ENCODE measurements at places on chromosomes 1 and 21.

DNA sequence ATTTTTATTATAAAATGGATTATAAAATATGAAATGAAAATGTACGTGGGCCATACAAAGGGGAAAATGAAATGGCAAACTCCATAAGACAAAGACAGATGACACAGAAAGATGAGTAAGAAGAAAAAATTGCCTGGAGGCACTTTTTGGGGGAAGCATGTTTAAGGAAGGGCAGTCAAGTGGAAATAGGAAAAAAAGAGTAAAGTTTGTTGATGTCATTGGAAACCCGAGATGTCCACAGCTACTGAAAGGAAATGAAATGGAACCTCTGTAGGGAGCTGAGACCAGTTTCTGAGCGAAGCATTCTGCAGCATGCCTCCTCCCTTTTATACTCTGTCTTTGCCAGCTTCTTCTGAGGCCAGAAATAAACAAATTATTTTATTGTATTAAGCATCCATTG lies 203.4 kb upstream of the UBE2U start:
- peak; percentile 21 for DNase-seq

- DNase-seq = peak; percentile 63
These were observed 2.7 kb downstream of the USP25 start for GRCh38 chr21:15732290-15732995.

DNA sequence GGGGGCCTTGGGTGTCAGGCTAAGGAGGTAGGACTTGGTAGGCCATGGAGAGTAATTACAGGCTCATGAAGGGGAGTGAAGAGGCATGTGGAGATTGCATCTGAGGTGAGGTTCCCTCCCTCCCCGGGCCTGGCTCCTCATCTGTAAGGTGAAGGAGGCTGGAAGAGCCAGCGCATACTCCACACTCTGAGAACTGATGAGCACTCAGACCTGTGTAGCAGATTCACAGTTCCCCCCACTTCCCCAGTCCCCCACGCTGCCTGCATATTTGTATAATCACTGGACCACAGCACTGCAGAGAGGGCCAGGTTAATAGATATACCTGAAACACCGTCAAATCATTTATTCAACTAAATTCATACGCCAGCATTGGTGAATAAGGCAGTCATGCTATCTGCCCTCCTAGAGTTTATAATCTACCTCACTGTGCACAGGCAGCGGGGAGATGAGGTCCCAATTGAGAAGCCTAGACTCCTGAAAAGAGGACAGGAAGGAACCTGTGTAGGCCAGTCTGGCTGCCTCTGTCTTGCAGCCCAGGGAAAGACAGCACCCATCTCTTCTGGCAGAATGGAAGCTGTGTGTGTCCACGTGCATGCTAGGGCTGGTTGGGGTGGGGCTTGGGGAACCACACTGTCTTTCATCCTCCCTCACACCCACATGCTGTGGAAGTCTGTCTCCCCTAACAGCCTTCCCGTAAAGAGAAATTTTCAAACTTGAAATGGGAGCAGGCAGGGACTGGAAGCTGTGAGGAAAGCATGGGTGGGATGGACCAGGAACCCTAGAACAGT lies 110.6 kb upstream of the ATP1A1 start:
- DNase-seq = no peak

DNA sequence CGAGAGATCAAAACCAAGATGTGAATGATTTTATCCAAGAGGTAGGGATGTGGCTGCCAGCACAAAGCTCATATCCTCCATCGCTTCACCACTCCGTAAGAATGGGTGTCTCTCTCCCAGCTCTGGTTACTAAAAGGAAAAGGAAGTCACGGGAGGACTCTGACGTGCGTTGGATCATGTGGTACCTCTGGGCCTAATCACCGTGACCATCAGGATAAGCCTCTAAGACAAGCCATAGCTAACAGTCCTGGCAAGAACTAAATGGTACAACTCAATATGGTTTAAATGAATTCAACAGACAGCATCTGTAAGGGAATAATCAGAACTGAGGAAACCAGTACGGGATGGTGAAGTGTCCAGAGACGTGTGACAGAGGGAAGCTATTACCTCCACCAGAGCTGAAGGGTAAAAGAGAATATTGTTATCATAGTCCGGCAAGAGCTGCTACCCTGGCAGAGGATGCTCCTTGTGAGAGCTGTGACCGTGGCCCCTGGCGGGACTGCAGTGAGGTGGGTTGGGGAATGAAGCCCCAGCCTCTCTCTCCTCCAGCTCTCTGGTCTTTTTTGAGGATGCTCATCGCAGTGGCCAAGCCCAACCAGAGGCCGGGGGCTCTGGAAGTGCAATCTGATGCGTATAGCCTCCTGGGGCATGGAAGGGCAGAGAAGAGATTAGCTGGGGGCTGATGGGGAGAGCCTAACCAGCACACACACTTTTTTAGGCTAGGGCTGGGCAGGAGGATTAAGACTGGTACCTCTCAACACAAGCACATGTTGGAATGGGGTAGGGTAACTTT lies 54.2 kb downstream of the KIAA1614 start:
- no peak for DNase-seq

DNA sequence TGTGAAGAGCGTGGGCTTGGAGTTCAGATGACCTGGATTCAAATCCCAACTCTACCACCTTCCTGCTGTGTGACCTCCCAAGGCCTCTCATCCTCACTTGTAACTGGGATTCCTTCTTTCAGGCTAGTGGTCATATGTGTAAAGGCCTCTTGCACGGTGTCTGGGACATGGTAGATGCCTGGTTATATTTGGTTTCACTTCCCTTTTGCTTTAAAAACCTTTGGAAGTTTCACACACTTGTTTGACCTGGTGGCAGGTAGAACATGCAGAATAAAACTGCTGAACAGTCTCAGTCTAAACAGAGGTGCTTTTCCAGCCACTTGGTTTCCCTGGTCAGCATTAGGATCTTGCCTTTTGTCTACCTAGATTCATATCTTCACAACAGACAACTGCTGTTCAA lies 37.0 kb upstream of the RCAN3 start:
- no peak for DNase-seq

DNA sequence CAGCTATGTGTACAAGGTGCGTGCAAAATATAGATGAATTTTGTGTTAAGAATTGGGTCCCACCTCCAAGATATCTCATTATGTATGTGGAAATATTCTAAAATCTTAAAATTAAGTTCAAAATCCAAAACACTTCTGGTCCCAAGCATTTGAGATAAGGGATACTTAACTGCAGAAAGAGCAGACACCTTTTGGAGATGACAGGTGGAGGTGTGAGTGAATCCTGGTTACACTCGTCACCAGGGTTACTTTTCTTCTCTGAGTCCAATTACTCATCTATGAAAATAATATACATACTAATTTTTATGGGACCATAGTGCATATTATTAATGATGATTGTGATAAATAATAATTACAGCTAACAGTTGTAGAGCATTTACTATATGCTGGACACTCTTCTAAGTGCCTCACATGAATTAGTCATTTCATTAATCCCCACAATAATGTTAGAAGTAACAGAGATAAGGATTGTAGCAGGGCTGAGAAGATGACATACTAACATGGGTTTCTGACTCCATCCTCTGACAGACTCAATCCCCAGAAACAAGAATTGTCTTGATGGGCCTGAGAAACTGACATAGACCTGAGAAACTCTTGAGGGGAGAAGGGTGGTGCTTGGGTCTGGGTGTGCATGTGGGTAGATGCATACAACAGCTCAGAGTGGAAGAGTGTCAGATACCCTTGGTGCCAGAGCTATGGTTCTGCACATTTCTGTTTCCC lies 8.3 kb upstream of the FASLG start:
- DNase-seq = no peak

- no peak for DNase-seq
These were observed 6.2 kb downstream of the TMEM125 start for GRCh38 chr1:43275826-43276620.

DNA sequence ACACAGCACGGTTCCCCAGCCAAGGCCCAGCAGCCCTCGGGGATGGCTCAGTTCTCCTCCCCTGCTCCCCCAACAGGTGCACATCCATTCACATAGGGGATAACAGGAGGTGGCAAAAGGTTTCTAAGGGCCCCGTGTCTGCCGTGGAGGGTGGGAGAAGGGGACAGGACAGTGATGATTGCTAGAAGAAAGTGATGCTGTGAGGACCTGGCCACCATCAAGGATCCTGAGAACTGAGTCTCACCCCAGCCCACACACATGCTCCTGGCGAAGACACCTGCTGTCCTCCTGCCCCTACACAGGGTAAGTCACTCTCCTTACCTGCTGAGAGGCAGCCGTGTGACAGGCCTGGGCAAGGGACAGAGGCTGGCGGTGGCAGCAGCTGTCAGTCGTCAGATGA lies 54.5 kb downstream of the GNG4 start:
- DNase-seq = no peak

DNA sequence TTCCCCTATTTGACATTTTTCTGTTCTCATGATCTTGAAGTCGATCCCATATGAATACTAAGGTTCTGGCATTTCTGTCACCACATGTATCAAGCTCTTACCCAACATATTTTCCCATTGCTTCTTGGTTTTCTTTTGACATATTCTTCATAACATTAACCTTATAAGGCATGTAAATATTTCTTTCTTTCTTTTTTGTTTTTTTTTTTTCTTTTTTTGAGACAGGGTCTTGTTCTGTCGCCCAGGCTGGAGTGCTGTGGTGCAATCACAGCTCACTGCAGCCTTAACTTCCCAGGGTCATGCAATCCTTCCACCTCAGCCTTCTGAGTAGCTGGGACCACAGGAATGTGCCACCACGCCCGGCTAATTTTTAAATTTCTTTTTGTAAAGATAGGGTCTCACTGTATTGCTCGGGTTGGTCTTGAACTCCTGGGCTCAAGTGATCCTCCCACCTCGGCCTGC lies 33.1 kb upstream of the ERRFI1 start:
- DNase-seq = no peak

- no peak for DNase-seq
These were observed 531.9 kb upstream of the CAMK1G start for GRCh38 chr1:209051570-209051969.

DNA sequence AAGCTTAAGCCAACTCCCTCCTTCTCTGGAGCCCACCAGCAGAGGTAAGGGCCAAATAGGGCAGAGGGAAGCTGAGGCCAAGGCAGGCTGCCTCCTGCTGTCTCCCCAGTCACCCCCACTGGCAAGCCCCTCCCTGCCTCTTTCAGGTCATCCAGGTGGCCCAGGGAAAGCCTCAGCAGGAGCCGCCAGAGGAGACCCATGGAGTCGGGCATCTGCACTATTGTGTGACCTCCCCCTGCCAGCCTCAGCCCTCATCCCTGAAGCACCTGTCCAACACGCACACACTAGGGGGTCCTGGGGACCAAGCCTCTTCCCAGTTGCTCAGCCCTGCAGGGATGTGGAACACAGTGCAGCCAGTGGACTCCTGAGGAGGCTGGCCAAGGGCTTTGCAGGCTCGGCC lies 5.3 kb upstream of the NAXE start:
- DNase-seq = no peak

- DNase-seq = no peak
These were observed 54.1 kb downstream of the SLC35D1 start for GRCh38 chr1:66999640-67000400.

- no peak for DNase-seq
These were observed 4.7 kb upstream of the CD55 start for GRCh38 chr1:207316622-207317391.

- DNase-seq = peak; percentile 49
These were observed 21.9 kb downstream of the FAM20B start for GRCh38 chr1:179047636-179047997.

- no peak for DNase-seq
These were observed 3.0 kb downstream of the GNAT2 start for GRCh38 chr1:109616391-109616790.

- DNase-seq = no peak
These were observed 51.2 kb downstream of the SIPA1L2 start for GRCh38 chr1:232578651-232579195.

GRCh38 chr1:63866084-63866483 lies 92.3 kb downstream of the ROR1 start:
- DNase-seq = no peak

- no peak for DNase-seq
These were observed 88.9 kb downstream of the PGBD5 start for GRCh38 chr1:230337266-230337665.

DNA sequence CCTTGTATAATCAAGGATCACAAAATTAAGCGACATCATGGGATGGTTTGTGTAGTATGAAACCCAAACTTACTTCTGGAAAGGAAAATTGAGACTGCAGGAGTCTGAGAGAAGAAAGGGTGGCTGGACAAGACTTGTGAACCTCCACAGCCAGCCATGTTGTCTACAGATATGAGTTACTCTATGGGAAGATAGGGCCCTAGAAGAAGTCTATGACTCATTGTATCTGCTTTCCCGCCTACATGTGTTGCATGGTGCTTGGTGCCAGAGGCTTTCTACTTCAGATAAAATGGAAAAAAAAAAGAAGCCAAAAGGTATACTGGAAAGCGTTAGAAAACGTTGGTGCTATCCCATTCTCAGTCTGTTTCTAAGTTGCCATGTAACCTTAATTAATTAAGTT lies 18.7 kb upstream of the OR6N2 start:
- DNase-seq = no peak

DNA sequence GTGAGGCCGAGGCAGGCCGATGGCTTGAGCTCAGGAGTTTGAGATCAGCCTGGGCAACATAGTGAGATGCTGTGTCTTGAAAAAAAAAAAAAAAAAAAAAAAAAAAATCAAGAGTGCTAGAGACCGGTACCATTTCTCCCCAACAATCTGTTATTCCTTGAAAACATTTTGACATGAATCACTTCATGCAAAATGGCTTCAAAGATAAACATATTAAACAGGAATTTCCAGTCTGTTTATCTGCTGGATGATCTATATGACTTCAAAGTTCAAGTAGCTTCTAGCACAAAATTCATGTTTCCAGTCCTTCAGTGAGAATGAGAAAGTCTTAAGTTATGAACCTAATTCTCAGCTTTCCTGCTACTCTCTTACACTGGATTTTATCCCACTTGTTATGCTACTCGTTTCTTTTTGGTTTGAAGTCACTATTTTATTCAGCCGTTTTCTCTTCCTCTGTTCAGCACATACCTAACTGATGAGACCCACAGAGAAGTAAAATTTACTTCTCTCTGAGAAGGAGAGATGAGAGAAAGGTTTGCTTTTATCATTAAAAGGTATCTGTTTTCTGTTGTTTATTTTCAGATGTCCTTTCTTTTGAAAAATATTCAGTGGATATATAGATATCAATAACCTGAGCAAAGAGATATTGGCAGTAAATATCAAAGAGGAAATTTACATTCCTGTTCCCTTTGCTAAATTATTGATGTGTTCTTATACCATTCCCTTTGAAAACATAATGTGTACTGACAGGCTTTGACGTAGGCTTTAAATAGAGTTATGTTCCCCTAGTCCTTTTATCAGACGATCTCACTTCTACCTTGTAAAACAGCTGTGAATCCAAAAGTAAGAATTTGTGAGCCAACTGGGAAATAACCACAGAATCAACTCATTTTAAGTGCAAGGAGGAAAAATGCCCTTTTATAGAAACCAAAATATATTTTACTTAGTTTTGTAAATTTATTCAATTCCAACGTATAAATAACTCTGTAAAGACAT lies 38.2 kb downstream of the CD46 start:
- no peak for DNase-seq

- no peak for DNase-seq
These were observed 105.6 kb downstream of the MIS18A start for GRCh38 chr21:32173121-32173724.

- DNase-seq = no peak
These were observed 137.7 kb downstream of the PLA2G4A start for GRCh38 chr1:186966456-186966855.
